Umbilical cord (tissue), 2 donors: ENCODE measurements at places on chromosomes 4 and X. TPM values are rescaled to one million over a fixed set of nuclear protein-coding genes. Genes with fewer than 3 reads are reported as not detected.

The P2RY4 gene
- 0.48 TPM for total RNA-seq

The CITED1 gene
- not detected for total RNA-seq

The KLB gene
- 1.4 TPM for total RNA-seq

- DNase-seq, result no peak
Observed at GRCh38 chr4:188110036-188110435, 633 bp upstream of the TRIML2 start.

DNA sequence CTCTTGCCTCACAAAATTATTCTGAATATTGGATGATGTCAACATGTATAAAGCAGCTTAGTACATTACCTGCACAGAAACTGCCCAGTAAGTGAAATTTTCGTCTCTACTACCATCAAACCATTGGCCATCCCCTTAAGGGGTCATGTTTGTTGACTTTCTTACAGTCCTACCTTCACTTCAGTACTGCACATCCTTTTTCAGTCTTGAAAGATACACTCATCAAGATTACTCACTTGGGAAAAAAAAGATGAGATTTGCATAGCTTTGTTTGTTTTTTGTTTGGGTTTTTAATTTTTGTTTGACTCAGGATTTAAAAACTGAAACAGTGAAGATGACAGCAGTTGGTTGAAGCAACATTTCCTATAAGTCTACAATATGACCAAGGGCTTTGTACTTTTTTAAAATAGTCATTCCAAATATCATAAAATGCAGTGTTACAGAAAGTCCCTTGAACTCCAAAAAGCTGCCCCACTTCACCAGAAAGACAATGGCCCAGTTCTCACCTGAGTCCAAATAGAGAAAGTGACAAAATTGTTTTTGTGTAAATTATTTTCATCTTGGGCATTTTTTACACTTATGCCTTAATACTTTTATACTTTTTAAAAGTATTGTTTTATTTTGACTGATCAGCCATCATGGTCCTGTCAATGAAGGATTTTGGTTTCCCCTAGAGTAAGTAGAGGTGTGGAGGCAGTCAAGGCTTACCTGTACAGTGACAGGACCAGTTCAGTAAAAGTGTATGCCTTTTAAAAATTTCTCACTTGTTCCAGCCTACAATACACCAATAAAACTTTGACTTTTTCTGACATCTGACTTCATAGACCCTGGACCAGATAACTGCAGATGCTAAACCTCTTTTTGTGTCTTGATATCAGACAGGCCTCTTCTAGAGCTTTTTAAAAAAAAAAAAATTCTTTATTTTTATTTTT, 59.7 kb upstream of the EDA2R start:
- DNase-seq, result no peak

DNA sequence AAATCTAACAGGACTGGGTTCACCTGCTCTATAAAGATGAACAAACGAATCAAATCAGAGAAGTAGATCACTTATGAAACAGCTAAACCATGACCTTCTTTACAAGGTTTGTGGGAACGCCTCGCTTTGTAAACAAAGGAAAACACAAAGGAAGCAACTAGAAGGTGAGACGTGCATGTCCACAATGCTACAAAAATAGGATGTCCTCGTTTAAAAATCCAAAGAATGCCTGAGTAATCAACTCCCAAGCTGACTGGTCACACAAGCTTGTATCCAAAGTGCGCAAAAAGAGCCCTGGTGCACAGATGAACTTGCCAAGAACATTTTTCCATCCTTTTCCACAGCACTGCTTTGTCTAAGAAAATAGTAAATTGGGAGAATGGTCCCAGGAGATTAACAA, 6.3 kb upstream of the SH3KBP1 start:
- DNase-seq, result no peak

DNA sequence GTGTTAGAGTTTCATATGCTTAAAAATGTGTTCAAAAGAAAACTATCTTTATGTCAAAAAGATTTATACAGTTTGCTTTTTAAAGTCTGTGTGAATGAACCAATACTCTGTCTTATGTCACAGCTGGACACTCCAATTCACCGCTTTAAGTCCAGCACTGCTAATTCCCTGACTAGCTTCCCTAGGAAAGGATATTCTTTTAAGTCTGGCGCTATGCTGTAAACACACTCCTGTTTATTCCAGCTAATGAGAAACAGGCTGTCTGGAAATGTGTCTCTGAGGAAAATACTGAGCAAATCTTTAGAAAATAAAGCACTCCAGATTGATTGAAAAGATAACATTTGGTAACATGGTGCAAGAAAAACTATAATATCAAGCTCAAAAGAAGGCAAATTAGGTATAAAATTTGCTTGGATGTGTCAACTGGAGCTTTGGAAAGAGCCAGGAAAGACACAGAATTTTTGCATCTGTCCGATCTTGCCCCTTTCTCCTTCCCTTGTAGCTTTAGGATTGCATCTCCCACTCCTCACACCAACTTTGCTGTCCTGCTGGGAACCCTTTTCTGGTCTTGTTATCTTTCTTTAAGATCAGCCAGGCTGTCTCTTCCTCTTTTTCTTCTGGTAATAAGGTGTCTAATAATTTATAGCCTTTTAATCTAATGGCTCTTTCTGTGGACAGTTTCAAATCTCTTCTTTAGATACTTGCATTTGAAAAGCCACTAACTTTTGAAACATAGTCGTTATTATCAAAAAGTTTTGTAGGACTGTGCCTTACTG, 40.9 kb upstream of the VEGFC start:
- peak; percentile 5 for DNase-seq

- DNase-seq, result no peak
Observed at GRCh38 chr4:108622022-108622421, 1.6 kb downstream of the RPL34 start.

DNA sequence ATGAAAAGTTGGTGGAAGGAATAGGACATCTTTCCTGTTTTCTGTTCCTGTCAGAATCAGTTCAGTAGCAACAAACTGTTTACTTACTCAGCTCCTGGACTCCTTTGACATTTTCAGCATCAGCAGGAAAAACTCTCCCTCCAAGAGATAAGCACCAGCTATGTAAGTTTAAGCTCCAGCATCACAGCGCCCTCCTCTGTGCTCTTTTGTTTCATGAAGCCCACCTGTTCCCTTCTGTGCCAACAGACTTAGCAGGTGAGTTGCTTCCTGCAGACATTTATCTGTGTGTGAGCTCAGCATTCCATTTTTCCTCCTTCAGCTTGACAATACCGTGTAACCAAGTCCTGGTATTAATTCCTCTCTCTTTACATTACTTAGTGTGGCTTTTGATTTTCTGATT, 644.1 kb upstream of the AGA start:
- peak; percentile 7 for DNase-seq
